GM23248 (cell line): ENCODE measurements at places on chromosomes 11 and 22.

DNA sequence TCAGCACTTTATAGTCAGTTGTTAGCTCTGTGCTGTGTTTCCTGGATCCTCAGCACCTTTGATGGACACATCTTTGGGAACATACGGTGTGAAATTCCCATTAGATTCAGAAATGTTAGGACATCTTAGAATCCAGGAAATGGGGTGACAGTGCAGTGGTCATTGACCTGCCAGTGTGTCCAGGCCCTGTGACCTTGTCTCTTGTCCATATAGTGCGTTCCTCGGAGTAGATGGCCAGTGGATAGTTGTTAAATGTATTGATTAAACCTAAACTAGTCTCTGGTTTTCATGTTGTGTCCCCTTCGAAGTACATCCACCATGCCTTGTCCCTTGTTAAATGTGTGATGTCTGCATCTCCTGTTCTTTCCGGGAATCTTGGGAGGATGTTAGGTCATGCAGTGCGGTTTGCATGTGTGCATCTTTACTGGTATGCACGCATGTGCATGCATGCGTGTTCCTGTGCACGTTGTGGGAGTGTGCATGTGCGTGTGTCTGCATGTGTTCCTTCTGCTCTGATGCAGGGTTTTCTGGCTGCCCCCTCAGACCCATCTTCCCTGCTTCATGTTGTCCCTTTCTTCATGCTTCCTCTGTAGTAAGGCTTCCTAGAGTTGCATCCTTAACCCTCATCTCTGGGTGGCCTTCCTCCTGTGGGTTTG, 4.0 kb downstream of the DGCR8 start:
- DNase-seq: no peak

- DNase-seq: no peak
Measured at GRCh38 chr22:49334449-49334789, 493.3 kb downstream of the BRD1 start.

DNA sequence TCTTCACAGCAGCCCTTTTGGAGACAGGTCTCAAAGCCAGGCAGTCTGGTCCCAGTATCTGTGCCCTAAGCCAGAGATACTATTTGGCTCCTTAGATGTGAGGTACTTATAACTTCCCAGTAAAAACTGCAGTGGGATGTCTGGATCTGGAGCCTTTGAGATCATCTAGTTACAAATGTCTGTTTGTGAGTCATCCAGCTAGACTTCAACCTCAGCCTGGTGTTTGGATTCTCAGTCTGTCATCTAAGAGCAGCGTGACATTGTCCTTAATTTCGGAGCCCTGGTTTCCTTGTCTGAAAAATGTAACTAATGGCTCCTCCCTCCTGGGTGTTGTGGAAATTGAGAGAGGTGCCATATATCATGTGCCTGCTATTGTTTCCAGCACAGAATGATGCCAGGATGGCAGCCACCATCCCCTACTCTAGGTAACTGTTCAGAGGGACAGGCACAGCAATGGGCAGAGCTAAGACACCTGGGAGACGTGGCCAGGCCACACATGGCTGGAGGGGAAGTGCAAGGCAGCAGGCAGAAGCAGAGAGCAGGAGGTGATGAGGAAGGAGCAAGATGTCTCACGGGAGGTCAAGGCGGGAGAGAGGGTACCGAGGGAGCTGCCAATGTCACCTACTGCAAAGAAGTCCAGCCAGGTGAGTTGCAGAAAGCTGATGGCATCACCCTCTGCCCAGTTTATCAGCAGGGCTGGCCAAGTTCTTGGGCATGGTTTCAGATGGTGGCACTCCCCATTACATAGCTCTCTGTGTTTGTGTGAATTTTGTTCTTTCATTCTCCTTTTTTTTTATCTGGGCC, 20.6 kb upstream of the ST3GAL4 start:
- peak; percentile 83 for DNase-seq

DNA sequence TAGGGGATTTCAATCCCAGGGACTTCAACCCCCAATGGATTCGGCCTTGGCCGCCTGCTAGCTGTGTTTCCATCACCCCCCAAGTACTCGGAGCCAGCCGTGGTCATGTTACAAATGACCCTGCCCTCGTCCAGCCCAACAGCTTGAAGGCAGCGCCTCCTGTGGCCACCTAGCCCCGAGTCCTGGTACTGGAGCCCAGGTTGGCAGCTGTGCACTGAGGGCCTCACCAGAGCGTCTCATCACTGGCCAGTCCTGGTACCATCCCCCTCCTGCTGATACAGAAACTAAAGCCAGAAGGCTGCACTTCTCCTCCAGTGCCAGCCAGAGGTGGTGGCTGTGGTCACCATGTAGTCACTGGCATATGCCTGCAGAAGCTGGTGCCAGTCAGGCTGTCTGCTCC, 44.9 kb upstream of the FADD start:
- peak; percentile 71 for DNase-seq

- no peak for DNase-seq
Measured at GRCh38 chr22:44724416-44724815, 22.4 kb downstream of the PRR5 start.

DNA sequence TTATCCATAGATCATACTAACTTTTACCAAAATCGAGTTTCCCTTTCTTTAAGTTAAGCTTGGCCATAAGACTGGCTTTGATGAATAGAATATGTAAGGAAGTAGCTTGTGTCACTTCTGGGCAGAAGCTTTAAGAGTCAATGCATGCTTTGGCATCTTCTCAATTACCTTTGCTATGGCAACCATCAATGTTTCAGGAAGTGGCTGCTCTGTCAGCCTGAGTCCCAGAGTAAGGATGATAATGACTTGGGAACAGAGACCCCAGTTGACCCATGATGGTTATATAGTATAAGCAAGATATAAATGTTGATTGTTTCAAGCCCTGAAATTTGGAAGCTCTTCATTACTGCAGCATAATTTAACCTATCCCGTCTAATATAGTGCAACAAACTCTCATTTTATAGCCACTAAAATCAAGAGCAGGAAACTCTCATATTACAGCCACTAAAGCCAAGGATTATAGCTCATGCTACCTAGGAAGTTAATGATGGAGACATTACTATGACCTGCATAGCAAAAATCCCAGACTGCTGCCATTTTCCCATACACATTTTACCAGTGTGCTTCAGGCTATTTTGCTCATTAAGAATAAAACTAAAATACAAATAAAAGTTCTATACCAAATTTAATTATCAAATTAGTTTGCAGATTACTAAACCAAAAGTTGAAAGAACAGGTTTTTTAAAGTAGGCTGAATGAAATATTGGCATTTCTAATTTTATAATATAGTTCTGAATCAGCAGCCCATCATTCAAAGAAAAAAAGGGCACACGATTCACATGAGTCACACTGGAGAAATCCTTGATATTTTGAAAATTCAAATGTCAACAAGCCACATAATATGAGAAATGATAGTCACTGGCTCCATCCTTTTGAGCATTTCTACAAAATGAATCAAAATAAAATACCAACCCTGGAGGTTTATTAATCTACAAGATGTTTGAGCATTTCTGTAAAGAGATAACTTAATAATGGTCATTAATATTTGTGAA, 23.8 kb downstream of the FSHB start:
- peak; percentile 13 for DNase-seq
